Stimulated activated CD4-positive, alpha-beta T cell treated with anti-CD3 and anti-CD28 coated beads, TNF-alpha, amount 100 ng/mL, for 24 hours (primary cell): ENCODE measurements at places on chromosomes 1 and 21.

DNA sequence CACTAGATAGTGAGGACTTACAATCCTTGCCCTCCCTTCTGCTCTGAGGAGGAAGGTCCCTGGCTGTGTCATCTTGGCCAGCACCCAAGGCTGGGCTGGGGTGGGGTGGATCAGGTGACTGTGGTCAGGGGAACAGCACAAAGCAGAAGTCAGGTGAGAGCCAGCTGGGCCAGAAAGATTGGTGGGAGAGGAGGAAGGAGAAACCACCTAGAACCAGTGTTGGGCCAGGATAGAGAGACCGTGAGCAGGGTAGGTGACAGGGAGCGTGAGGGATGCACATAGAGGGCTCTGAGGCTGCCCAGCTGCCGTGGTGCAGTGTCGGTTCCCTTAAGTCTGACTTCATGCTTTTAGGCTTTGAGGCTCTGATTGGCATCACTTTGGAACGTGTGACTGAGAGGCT, 22.7 kb downstream of the NCF2 start:
- DNase-seq, result no peak

- DNase-seq, result no peak
These were observed 5.1 kb upstream of the ETV3L start for GRCh38 chr1:157104598-157105293.

DNA sequence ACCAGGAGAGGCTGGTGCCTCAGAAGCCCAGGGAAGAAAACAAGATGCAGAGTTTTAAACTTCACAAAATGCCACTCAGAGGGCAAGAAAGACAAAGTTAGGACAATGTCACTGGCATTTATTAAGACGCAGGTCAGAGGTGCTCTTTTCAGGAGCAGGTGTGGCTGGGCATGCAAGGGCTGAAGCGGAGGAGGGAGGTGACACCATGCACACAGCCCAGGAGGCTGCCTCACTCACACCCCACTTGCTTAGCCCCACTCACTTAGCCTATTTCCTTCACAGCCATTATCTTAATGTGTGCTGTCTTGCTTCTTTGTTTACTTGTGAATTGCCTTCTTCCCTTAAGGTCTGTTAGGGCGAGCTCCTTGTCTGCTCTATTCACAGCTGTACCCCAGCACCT, 17.2 kb downstream of the HIVEP3 start:
- DNase-seq, result no peak

- no peak for DNase-seq
These were observed 563.2 kb upstream of the ADGRL2 start for GRCh38 chr1:81237473-81238089.
